CD4-positive, alpha-beta T cell treated with Interleukin-1 beta for 1 hour (primary cell): ENCODE measurements at places on chromosomes 7 and 10.

GRCh38 chr10:1294748-1295147, 238.6 kb downstream of the WDR37 start:
- no peak for DNase-seq

- no peak for DNase-seq
These were observed 130.3 kb upstream of the POT1 start for GRCh38 chr7:125059861-125060456.

DNA sequence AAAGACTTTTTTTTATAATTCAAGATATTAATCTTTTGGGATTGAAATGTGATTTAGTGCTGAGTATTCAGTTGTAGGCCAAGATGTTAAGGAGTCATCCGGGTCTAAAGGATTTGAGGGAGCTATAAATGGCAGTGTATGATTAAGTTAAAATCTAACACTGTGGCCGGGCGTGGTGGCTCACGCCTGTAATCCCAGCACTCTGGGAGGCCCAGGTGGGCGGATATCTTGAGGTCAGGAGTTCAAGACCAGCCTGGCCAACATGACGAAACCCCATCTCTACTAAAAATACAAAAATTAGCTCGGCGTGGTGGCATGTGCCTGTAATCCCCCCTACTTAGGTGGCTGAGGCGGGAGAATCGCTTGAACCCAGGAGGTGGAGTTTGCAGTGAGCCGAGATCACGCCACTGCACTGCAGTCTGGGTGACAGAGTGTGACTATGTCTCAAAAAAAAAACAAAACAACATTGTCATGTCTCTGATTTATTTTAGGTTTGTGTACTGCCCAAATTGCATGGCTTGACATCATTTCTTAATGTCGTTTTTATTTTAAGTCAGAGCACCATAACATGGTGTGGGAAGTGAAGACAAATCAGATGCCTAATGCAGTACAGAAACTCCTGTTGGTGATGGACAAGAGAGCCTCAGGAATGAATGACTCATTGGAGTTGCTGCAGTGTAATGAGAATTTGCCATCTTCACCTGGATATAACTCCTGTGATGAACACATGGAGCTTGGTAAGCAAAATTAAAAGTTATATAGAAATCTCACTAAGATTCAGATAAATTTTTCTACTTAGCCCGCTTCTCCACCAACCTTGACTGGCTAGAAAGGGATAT, 10.7 kb downstream of the HBP1 start:
- DNase-seq: no peak

- no peak for DNase-seq
These were observed 31.0 kb downstream of the ZNF775 start for GRCh38 chr7:150410131-150410530.

DNA sequence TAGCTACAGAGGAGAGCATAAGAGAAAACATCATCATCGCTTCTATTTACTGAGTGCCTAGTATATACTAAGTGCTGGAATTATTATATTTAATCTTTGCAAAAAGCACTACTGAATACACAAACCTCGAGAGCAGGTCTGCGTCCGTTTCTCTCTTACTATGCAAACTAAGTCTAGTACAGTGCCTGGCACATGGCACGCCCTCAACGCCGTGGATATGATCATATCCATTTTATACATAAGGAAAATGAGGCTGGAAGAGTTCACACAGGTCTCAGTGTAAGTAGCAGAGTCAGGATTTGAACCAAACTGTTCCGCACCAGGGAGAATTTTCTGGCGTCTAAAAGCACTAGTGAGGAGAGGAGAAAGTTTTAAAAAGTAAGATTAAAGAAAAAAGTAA, 17.6 kb downstream of the MXI1 start:
- DNase-seq: no peak

- no peak for DNase-seq
These were observed 51.9 kb upstream of the PTN start for GRCh38 chr7:137395420-137395819.

DNA sequence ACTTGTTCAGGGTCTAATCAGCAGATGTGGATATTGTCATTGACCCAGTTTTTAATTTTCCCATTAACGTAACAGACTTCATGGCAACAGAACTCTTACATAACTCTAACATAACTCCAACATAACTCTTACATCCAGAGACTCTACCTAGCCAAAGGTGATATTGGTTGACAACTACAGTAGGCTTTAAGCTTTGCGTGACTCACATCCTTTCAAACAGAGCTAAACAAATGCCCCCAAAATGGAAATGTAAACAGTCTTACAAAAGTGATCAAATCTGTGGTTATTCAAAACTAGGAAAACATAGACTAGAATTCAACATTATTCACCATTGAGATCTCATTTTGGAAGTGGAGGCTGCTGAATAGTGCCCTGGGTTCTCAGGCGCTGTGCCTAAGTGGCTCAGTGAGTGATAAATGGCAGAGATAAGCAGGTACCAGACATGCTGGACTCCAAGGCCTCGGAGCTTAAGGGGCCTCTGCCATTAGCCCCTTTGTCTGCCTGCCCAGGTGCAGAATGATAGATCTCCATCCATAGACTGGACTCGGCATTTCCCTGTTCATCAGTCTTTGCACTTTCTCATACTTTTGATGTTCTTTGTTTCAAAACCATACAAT, 34.3 kb upstream of the BTBD16 start:
- no peak for DNase-seq

DNA sequence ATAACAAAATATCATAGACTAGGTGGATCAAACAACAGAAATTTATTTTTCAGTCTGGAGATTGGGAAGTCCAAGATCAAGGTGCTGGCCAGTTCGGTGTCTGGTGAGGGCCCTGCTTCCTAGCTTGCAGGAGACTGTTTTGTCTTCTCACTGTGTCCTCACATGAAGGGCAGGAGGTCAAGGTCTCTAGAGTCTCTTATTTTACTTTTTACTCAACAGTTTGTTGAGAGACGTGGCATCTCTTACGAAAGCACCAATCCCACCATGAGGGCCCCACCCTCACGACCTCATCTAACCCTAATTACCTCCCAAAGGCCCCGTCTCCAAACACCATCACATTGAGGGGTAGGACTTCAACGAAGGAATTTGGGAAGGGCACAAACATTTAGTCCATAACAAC, 41.2 kb upstream of the SORBS1 start:
- DNase-seq: no peak

DNA sequence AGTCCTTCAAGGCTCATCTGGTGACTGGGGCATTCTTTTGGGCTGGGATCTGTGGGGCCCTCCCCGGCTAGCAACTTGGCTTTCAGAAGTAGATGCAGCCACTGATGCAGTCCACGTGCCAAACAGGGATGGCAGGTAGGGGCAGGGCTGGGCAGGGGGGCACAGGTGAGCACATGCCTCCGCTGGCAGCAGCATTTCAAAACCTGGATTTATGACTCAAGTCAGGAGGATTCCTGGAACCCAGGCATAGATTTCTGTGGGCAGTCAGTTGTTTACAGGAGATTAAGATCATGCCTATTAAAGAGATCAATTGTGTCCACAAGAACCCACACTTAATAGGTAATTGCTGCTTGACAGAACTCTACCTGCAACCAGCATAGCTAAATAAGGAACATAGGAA, 839 bp upstream of the HABP2 start:
- no peak for DNase-seq

GRCh38 chr7:47804767-47805545, 143.3 kb downstream of the PKD1L1 start:
- DNase-seq: no peak

DNA sequence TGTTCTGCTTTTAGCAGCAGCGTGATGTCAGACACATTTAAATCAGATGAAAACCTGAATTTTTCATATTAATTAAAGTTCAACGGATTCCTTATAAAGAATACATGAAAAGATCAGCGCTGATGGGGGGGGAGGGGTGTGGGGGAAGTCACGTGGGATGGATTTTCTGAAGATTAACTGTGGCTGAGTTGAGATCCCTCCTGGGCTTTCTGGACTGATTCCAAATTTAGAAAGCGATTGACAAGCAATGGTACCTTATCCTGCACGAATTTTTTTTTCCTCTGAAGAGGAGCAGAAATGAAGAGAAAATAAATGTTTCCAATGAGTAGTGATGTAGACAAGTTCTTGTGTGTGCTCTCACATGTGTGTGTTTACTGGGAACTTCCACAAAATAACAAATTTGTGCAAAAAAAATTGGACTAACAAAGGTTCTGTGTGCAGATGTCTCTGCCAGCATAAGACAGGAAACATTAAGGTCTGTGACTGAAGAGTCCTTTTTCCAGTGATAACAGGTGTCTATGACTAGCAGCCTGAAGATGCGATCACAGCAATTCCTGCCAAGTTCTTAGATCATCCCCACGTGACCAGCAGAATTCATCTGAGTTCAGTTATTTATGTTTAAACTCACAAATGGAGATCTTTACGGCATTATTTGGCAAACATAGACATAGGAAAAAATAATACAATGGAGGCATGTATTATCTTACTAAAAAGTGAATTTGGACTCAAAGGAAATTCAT, 585.2 kb upstream of the CELF2 start:
- no peak for DNase-seq

- DNase-seq: no peak
These were observed 42.3 kb downstream of the BZW2 start for GRCh38 chr7:16688249-16688648.

GRCh38 chr7:142896151-142896550, 10.6 kb upstream of the TRPV6 start:
- DNase-seq: no peak

DNA sequence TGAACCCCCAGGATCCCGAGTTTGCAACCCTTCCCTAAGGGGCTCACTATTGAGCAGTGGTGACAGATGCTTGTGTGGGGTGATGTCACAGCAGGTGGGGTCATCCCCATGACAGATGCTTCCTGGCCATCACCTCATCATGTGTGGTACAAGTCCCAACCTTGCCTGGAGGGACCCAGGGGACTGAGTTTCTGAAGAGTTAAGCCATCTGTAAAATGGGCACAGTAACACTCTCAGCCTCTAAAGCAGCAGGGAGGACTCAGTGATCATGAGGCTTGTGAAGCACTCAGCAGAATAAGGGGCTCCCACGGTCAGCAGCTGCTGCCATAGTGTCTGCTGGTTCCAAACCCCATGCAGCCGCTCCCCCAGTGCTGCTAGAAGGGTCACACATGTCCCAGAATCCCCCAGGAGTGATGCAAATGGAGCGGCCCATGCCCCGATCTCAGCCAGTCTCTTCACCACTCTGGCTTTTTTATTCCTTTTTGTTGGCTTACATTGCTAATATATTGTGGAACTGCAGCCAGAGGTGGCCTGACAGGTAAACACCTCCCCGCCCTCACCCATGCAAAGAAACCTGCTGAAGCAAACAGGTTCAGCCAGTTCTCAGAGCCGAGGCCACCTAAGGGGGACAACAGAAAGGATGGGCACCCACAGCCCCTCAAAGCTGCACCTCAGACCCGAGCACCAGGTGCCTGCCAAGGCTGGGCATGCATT, 102.1 kb upstream of the PDGFA start:
- DNase-seq: no peak

DNA sequence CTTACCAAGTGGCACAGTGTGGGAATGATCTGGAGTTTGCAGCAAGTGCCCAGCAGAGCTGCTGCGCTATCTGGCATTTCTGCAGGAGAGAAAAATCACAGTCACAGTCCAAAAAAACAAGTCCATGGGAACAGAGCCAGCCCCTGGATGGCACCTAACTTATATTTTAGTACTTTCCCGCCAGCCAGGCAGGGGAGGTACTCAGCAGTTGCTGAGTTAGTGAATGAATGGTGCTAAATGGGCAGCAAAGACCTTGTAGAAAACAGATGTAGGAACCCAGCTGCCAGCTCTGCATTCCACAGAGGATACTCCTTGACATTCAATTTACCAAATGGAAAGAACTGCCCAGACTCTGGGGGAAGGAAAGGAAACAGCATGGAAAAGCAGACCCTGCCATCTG, 54.5 kb downstream of the GSDME start:
- no peak for DNase-seq

GRCh38 chr7:151631953-151632749, 112.5 kb upstream of the RHEB start:
- peak; percentile 90 for DNase-seq

GRCh38 chr7:124792696-124793095, 27.1 kb upstream of the GPR37 start:
- no peak for DNase-seq

DNA sequence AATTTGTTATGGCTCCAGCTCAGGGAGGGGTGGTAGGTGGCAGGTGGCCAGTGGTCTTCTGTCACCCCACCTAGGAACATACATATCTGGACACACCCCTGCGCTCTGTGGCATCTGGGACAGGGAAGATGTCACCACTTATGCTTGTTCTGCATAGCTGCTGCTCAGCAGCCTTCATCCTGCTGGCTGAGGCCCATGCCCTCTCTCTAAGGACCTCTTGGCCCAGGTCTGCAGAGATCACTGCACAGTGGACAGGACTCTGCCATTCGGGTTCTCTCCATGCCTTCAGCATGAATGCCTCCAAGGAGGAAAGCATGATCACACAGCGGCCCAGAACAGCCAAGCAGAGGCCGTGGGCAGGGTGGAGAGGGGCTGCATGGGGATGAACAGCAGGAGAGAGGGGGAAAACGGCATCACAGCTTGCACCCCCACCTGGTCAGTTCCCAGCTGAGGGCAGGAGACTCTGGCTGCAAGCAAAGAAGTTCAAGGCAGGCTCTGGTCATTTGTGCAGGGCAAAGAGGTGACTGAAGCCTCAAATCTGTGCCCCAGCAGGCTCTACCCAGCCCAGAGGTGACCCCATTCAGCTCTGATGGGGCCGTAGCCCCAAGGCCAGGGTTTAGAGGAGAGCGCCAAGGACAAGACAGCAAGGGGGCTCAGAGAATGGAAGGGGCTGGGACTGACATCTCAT, 47.8 kb upstream of the GDF10 start:
- DNase-seq: no peak

DNA sequence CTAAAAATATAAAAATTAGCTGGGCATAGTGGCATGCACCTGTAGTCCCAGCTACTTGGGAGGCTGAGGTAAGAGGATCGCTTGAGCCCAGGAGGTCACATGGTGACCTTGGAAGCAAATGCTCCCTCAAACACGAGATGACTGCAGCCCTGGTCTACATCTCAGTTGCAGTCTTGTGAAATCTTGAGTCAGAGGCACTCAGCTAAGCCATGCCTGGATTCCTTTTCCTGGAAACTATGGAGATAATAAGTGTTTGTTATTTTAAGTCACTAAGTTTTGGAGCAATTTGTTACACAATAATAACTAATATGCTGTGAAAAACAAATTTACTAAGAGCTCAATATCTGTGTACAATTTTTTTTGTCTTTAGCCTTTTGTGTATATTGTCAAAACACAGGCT, 284.3 kb upstream of the KAT6B start:
- no peak for DNase-seq

DNA sequence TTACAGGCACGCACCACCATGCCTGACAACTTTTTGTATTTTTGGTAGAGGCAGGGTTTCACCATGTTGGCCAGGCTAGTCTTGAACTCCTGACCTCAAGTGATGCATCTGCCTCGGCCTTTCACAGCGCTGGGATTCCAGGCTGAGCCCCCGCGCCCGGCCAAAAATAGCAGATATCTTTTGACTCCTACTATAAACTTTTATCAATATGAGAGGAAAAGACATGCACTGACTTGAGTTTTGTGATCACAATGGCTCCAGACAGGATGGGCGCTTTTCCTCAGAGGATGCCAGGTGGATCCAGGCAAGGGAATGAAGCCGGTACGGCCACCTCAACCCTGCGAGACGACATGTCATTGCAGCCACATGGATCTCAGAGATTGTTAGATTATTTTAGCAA, 123.9 kb downstream of the DNAJB6 start:
- DNase-seq: no peak
